ENCODE measurements at places on chromosomes 1 and 21.

- DNase-seq = peak; percentile 66
These were observed 11.7 kb downstream of the ZC3H12A start for GRCh38 chr1:37485902-37486679.

- peak; percentile 80 for DNase-seq
These were observed 118.2 kb downstream of the FAF1 start for GRCh38 chr1:50841791-50842387.

- DNase-seq = no peak
These were observed 233.9 kb upstream of the SNX7 start for GRCh38 chr1:98427664-98428063.

- DNase-seq = no peak
These were observed 132.5 kb upstream of the CACHD1 start for GRCh38 chr1:64337475-64337874.

DNA sequence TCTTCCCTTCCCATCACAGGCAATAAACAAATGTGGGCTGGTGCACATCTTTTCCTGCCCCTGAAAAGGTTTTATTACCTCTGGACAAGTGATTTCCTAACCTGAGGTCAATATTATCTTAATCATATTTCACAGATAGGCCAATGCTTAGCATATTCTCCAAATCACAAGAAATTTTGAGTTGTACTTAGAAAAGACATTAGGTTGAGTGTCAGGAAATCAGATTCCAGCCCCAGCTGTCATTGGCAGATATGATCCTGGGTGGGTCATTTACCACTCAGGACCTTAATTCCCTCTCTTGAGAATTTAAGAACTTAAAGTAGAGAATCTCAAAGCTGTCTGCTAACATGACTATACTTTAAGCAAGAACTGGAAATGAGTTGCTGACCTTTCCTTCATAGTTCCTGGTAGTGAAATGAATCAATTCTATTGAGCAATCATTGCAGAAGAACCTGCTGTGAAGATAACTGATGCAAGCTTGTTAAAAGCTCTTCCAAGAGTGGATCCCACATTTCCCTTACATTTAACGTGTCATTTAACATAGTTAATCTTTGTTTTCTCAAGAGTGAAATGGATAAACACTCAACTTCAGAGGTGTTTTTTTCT lies 46.4 kb upstream of the CR2 start:
- DNase-seq = peak; percentile 55

DNA sequence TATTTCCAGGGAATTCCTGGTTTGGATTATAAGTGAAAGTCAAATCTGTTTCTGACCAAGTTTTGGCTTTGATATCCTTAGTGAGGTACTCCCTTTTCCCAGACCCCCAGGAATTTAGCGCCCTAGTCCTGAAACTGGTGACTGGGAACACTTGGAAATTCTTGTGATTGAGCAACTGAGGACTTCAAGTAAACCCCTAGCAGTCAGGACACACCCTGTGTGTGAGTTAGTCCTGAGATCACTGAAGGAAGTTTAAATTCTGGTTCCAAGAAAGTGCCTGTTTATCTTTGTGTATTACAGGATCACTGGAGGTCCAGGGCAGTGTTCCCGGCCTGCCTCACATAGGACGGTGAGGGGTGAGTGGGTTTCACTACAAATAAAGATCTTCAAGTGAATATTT lies 95.1 kb upstream of the F3 start:
- peak; percentile 73 for DNase-seq

- no peak for DNase-seq
These were observed 38.3 kb downstream of the ZC3H11B start for GRCh38 chr1:219574484-219575087.

DNA sequence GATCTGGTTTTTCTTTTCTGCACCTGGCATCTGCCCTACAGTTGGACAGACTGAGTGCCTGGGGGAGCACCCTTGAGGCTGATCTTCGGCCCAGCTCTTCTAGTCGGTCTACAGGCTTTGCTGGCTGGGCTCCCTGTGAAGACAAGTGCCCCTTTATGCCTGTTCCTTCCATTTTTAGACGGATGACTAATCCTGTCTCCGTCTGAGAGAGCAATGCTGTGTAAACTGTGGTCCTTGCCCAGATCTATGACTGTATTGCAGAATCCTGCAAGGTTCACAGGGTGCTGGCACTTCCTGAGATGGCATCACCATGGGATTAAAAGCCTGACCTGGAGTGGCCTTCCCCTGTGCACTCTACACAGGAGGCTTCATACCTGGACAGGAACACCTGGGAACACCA lies 47.6 kb upstream of the SAMD13 start:
- peak; percentile 83 for DNase-seq

DNA sequence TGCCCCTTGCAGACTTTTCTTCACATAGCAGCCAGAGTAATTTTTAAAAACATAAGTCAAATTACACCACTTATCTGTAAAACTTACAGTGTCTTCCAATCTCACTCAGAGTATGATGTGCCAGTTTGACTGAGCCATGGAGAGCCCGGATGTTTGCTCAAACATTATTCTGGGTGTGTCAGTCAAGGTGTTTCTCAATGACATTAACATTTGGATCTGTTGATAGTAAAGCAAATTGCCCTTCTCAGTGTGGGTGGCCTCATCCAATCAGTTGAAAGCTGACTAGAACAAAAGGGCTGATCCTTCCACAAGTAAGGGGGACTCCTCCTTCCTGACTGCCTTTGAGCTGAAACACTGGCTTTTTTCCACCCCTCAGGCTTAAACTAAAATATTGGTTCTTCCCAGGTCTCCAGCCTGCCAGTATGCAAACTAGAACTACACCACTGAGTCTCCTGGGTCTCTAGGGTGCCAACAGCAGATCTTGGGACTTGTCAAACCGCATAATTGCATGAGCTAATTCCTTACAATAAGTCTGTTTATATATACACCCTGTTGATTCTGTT lies 157.9 kb upstream of the CTTNBP2NL start:
- DNase-seq = no peak

DNA sequence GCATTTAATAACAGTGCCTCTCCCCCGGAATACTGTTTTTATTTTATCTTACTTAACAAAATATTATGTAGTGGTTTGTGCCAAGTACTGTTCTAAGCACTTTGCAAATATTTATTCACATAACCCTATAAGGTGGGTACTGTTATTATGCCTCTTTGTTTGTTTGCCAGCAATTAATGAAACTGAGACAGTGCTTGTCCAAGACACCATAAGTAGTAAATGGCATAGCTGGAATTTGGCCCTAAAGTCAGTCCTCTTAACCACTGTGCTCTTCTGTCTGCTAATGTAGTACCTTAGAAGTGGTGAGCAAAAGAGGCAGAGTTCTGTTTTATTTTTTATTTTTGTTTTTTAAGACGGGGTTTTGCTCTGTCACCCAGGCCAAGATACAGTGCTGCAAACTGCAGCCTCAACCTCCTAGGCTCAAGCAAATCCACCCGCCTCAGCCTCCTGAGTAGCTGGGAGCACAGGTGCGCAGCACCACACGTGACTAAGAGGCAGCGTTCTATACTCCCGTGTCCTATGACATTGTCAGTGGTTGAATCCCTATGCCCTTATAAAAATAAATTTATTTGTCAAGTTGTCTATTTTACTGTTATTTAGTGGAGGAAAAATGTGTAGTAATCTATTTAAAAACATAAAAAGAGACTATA lies 165.8 kb downstream of the CLEC20A start:
- DNase-seq = no peak

GRCh38 chr1:55215194-55216021 lies at the start of gene USP24:
TSS of gene USP24 (minus strand) at chr1:55215364. CDS start at chr1:55215113, 251 bp downstream.
- DNase-seq = peak; percentile 62

- no peak for DNase-seq
These were observed 198.9 kb upstream of the UBE2U start for GRCh38 chr1:64004451-64005025.

DNA sequence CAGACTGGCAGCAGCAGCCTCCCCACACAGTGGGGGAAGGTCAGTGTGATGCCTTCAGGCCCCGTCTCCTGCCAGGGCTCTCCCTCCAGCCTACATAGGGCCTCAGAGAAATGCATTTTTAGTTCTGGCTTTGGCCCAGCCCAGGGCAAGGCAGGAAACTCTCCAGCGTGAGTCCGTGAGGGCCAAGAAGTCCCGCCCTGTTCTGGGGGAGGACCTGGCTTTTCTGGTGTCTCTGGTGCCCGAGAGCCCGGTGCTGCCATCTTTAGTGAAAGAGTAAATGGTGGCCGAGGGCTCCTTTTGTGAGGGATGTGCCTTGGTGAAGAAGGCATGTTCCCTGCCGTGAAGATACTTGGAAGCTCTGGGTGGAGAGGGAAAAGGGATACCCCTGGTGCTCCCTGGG lies 14.8 kb upstream of the DIP2A start:
- no peak for DNase-seq

- peak; percentile 79 for DNase-seq
These were observed 217.3 kb upstream of the SGIP1 start for GRCh38 chr1:66316464-66317247.

GRCh38 chr1:213163278-213163711 lies 112.3 kb downstream of the RPS6KC1 start:
- DNase-seq = peak; percentile 29

DNA sequence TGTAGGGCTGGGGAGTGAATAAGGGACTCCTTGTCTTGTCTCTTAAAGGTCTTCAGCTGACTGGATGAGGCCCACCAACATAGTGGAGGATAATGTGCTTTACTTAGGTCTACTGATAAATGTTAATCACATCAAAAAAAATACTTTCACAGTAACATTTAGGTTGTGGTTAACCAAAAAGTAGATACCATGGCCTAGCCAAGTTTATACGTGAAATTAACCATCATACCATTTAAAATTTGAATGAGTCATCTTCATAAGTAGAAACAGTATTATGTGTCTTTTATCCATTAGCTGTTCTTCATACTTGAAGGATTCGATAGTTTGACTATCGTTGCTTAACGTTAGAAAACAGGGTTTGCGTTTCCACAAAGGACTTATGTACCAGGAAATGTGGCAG lies 80.9 kb downstream of the MTR start:
- no peak for DNase-seq

GRCh38 chr1:71054791-71055190 lies 7.2 kb upstream of the PTGER3 start:
- DNase-seq = no peak

GRCh38 chr1:25666460-25666859 lies 49.9 kb downstream of the MAN1C1 start:
- no peak for DNase-seq

- DNase-seq = no peak
These were observed 577.8 kb downstream of the BRINP3 start for GRCh38 chr1:189899686-189900425.

DNA sequence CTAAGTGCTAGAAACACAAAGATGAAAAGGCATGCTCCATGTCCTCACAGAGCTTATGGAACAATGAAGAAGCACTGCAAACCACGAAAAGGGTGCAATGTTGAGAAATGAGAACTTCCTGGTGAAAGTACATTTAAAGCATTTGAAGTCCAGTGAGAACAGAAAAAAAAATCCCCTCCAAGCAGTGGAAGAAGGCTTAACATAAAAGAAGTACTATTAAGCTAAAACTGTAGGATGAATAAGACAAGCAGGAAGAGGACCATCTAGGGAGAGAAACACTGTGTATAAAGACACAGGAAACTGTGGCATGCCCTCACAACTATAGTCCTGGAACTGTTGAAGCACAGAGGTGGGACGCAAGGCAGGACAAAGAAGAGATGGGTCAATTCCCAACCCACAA lies 10.0 kb downstream of the TP53BP2 start:
- DNase-seq = no peak

- peak; percentile 84 for DNase-seq
These were observed 4.1 kb downstream of the NUDT17 start for GRCh38 chr1:145849356-145850160.

DNA sequence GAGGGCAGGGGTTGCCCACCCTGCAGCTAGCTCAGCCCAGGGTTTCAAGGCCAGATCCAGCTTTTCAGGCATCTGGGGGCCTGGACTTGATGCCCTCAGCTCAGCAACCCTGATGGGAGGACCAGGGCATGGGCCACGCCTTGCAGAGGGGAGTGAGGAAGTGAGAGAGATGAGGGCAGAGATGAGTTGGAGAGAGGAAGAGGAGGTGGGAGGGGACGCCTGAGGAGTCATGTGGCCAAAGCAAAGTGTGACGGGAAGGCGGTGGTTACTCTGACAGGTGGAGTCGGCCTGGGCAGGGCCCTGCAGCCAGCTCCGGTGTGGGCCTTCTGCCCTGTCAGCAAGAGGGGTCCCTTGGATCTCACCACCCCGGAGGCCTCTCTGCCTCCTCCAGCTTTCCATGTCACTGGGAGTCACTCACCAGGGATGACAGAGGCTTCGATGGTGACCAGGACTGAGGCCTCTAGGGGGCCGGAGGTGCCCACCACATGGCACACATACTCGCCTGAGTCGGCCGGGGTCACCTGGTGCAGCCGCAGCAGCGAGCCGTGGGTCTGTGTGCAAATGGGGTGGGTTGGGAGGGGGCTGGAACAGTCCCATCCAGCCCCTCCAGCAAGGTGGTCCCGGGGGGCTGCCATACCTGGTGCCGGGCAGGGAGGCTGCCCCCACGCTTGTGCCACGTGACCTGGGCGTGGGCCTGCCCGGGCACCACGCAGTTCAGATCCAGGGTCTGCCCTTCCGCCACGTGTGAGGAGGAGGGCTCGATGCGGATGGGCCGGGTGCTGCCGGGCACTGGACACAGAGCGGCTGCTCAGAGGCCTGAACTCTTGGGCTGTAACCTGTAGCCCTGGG lies 40.4 kb downstream of the LDLRAD2 start:
- no peak for DNase-seq

- no peak for DNase-seq
These were observed 43.4 kb downstream of the PARP1 start for GRCh38 chr1:226364514-226364899.

DNA sequence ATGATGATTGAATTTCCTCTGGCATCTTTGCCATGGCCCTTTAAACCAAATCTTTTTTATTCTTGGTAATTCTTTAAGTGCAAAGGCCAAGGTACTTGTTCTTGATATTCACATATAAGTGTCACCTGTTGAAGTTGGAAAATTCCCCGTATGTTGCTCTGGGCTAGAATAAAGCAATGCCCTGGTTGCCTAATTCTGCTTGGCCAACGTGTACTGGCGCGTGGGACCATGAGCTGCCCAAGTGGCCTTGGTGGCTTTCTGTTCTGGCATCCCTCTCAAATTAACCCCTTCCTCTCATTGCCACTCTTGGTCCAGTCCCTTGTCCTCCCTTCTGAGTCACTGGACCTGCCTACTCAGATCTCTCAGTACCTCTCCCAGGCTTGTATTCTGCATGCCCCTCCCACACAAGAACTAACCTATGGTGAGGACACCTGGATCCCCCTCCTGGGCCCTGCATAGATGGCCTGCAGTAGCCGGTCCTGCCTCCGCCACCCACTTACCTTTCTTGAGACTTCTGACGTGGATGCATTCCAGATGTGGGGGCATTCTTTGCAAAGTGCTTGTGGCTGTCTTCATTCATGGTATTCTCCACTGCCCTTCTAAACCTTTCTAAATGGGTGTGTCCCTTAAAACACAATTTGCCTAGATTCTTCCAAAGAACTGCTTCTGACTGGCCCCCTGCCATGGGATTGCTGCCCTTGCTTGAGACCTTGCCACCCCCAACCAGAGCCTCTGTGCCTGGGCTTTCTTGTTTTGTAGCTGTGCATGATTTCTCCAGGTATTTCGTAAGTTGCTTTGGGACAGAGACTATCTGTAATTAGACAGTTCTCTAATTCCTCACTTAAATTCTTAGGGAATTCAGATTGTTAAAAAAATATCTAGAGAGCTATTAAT lies 152.4 kb downstream of the GALNT2 start:
- DNase-seq = no peak

- DNase-seq = no peak
These were observed 204.5 kb upstream of the LRRC7 start for GRCh38 chr1:69363236-69363635.

GRCh38 chr1:30612536-30613065 lies 110.8 kb downstream of the MATN1 start:
- no peak for DNase-seq

- DNase-seq = no peak
These were observed 314.2 kb downstream of the RWDD3 start for GRCh38 chr1:95548211-95548610.

- DNase-seq = peak; percentile 60
These were observed 71.7 kb upstream of the ANGPTL1 start for GRCh38 chr1:178942285-178943198.
